NCI-H2107 (cell line): ENCODE measurements at places on chromosomes 12 and 14.

DNA sequence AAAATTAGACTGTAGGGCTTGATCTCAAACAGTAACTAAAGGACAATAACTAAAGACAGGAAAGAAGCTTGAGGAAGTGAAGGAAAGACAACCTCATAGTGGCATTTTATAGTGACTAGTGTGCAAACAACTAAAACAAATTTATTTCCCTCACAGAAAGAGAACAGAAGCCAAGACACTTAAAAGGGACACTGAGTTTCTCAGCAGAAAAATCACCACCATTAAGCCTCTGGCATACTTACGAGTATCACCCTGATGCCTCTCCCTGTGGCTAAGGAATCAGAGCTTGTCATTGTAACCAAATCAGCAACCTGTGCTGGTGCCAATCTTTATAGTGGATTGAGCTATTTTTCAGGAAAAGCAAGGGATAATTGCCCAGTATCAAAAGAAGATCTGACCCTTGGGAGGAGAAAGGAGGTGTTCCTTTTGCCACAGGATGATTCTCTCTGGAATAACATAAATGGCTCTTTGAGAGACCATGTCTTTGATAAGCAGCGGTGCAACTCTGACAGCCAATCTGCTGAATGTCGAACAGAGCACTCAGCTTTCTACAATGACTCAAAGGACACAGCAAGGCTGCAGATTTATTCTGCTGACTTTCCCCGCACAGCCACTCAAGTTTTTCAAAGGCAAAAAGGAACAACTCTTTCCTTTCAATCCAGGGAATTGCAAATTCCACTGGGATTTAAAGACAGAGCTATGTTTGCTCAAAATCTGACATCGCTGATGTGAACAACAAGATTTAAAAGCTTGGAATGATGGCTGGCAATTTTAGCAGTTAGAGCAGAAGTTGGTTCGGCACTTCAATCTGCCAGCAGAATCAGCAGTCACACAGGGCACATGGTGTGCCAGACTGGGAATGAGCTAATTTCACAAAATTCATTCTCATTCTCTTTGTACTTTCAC is 34.6 kb downstream of the ATF7 start:
- no peak for DNase-seq

DNA sequence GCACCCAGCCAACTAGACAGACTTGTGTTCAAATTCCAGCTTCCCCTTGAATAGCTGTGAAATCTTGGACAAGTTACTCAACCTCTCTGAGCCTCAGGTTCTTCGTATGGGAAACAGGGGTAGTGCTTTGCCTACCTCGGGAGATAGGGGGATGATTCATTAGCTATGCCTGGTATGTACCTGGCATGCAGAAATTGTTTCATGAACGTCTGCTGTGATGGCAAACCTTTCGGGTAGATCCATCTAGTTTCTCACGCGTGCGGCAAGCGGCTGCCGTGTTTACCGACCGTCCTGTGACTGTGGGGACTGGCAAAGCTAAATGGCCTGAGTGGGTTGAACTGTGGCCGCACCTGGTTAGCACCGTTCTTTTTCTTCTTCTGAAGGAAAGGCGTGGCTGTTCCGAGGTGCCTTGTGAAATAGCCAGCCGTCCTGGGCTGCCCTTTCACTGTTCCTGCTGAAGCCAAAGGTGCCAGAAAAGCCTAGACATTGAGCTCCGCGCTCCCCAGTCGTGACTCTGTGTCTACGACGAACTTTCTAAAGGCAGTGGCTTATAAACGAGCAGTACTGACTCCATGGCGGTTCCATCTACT is 40.6 kb upstream of the MED13L start:
- DNase-seq = no peak

- DNase-seq = peak; percentile 52
Observed at GRCh38 chr12:52903855-52904508, 894 bp downstream of the KRT8 start.

- peak; percentile 4 for DNase-seq
Observed at GRCh38 chr12:48936379-48936979, 11.2 kb upstream of the FKBP11 start.

- DNase-seq = no peak
Observed at GRCh38 chr14:53458368-53458814, 305.3 kb upstream of the DDHD1 start.

DNA sequence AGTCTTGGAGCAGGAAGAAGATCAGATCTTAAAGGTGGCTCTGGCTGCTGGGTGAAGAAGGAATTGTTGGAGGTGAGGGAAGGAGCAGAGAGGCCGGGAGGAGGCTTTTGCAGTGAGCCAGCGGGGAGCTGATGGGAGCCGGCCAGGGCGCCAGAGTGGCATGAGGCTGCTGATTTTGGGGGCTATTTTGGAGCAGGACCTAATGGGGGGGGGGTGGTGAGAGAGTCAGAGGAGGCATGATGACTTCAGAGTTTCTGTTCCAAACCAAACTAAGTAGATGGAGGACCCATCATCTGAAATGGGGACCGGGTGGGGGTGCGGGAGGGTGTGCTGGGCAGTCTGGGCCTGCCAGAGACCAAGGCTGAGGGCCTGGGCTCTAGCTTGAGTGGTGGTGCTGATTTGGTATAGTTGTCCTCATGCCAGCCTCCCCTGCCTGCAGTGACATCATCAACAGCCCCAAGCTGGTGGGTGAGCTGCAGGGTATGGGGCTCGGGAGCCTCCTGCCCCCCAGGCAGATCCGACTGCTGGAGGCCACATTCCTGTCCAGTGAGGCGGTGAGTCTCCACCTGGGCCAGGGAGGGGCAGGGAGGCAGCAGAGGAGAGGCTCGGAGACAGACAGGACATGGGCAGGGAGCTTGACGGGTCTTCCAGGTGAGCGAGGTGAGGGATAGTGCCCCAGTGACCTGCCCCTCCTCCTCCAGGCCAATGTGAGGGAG is 6.2 kb downstream of the TNFAIP2 start:
- DNase-seq = no peak

- peak; percentile 93 for DNase-seq
Observed at GRCh38 chr12:53696285-53696654, 20.4 kb upstream of the ATP5MC2 start.

DNA sequence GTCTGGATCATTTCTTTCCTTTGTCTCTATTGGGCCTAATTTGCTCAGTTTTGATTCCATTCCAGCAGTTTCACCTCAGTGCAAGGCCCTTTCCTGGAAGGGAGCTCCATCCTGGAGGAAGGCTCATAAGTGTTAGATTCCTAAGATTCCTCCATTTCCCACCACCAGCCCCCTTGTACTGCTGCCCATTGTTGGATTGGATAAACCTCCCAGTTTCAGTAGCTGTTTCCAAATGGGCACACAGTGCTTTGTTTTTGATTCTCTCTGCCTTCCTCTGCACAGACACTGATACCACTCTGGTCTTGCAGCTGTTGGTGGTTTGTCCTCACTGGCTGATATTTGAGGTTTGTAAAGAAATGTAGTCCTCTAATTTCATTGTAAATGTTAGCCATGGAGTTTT is 158.9 kb downstream of the SLC15A5 start:
- DNase-seq = no peak

DNA sequence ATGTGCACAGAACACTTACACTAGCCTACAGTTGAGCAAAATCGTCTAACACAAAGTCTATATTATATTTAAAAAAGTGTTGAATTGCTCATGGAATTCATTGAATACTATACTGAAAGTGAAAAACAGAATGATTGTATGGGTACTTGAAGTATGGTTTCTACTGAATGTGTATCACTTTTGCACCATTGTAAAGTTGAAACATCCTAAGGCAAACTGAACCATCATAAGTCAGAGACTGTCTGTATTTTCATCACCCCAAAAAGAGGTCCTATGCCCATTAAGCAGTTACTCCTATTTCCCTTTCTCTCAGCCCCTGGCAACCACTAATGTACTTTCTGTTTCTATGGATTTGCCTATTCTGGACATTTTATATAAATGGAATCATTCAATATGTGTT is 4.4 kb upstream of the AMIGO2 start:
- DNase-seq = no peak

DNA sequence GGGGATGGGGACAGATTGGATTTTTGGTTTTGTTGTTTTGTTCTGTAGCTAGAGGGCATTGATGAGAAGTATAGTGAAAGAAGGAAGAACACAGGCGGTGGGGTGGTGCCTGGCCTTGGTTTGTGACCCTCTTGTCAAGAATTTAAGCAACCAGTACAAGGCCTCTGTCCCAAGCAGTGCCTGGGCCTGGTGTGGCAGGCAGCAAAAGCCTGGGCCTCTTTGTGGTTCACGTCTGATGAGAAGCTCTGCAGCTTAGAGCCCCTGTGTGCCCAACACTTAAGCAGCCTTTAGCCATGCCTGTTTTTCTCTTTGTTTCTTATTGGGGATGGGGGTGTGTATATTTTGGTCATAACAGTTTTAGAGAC is 98.0 kb downstream of the PPP2R5C start:
- DNase-seq = no peak

DNA sequence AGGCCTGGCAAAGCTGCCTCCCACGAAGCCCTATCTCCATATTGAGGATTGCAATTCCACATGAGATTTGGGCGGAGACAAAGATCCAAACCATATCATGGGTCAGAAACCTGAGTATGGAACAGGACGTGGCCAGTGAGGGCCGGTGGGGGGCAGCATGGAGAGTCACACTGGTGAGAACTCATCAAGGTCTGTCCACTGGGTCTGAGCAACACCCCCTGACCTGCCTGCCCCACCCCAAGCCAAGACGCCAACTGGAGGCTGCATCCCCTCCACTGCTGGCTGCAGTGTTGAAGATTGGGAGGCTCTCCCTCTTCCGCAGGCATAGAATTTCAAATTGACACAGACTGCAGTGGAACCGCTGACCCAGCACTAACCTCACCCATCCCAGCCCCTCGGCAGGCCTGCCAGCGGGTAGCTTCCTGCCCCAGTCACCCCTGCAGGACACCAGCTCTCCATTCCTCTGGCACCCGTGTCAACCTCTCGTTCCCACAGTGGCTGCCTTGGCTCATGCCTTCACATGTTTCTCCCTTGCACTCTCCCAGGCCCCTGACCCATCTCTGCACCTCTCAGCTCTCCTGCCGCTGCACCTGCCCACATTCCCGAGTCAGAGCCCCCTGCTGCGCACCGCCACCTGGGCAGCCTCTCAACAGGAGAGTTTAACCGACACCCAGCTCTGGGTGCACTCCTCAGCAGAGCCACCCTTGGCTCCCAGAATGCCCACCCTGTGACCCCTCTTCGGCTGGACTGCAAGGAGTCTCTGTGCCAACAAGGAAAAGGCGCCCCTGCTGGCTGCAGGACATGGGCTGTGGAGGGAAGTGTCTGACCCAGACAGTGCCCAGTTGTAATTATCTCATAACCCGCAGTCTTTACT is 45.2 kb upstream of the PPP2R5C start:
- DNase-seq = no peak

GRCh38 chr12:47704719-47705118 is 1.1 kb downstream of the RPAP3 start:
- no peak for DNase-seq

GRCh38 chr12:99128246-99128802 is 483.2 kb downstream of the APAF1 start:
- no peak for DNase-seq

- no peak for DNase-seq
Observed at GRCh38 chr12:32895688-32896431, 717 bp downstream of the PKP2 start.

DNA sequence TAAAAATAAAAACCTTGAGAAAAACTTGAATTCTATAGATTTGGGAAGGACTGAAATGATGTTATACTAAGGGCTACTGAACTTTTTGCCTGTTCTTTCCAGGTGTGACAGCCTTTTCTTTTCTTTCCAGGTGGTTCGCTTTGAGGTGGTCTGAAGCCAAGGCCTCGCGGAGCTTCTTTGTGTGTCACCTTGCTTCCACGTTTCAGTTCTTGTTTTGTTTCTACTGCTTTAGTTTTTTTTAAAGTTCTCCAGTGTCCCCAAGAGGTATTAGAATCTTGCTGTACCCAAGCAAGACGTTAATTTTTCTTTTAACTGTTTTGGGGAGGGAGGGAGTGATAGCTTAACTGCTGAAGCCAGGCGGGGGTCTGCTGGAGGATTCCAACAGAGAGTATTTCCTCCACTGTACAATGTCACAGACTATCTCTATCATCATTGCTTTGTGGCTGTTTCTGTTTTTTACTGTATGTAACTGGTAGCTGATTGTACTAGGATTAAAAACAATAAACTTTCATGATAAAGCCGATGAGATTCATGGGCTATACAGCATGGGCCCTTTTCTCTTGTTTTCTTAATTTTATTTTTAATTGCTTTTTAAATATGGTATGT is 40.2 kb downstream of the PROX2 start:
- DNase-seq = no peak

DNA sequence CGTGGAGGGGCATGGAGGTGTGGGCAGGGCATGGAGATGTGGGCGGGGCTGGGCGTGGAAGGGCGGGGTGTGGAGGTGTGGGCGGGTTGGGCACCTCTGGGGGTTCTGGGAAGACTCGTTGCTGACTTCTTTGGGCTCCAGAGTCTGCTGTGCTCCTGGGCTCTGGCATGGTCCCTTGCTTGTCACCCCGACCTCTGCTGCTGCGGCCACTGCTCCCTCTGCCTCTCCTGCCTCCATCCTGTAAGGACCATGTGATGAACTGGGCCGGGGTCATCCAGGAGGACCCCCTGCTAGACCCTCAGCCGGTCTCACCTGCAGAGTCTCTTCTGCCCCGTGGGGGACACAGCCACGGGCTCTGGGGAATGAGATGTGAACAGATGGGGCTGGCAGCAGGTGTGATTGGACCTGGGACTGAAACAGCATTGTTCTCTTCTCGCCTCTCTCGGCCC is 15.3 kb downstream of the NOC4L start:
- no peak for DNase-seq

GRCh38 chr14:77562681-77563080 is 53.8 kb downstream of the SPTLC2 start:
- DNase-seq = no peak

- DNase-seq = no peak
Observed at GRCh38 chr14:68777644-68778043, 15.2 kb downstream of the ZFP36L1 start.

GRCh38 chr12:18583655-18584054 is 154.2 kb downstream of the PLCZ1 start:
- no peak for DNase-seq

- no peak for DNase-seq
Observed at GRCh38 chr12:28253161-28253641, 62.9 kb downstream of the CCDC91 start.

- no peak for DNase-seq
Observed at GRCh38 chr12:102808412-102808811, 108.6 kb downstream of the PAH start.

- no peak for DNase-seq
Observed at GRCh38 chr12:64506955-64507354, 55.0 kb downstream of the TBK1 start.

- DNase-seq = peak; percentile 80
Observed at GRCh38 chr14:67620217-67620785, 581 bp downstream of the ARG2 start.

DNA sequence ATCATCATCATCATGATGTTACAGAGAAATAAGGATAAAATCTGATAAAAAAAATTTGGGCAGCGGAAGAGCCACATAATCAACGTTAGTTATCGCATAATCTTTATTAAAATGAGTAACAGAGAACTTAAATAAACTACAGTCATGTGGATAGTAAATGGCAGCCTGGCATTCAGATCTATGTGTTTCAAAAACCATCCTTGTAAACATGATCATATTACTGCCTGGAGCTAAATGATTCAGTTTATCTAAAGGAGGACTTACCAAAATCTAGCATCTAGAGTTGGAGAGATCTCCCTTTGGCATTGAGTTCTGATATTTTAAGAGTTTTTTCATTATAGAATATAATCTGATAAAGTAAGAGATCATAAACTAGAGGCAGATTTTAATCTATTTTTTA is 200.1 kb upstream of the MGAT4C start:
- DNase-seq = no peak
